ENCODE measurements at places on chromosomes 7 and 10.

DNA sequence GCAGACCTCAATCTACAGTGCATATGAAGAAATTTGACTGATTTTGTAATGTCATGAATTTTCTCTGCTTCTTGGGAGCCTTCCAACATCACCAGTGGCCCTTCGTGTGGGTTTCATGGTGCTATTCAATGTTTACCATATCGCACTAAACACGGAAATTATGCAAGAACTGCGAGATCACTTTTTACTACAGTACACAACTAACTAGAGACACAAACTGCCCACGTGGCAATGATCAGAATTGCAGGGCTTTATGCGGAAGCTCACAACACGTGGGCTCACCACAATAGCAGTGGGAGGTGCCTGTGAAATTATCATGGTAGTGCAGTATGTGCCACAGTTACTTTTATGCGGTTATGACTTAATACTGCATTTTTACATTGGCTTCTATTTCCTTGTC is 449.7 kb upstream of the KLF6 start:
- peak; percentile 2 for DNase-seq

- DNase-seq: no peak
These were observed 81.0 kb upstream of the STK17A start for GRCh38 chr7:43501870-43502269.

GRCh38 chr10:20936396-20936795 is 39.3 kb upstream of the NEBL start:
- DNase-seq: no peak

DNA sequence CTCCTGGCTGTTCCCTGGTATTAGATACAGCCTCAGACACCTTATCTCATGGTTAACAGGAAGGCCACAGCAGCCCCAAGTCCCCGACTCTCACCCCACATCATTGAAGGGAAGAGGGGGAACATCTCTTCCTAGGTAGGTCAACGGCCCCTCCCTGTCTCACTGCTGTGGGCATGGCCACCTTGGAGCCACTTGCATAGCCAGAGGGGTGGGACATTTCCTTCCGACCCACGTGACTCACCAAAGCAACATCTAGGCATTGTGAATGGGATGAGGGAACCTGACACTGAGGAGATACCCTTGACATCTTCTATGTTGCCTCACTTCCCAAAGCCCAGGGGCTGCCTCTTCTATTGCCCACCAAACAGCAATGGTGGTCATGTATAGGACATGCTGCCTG is 68.5 kb upstream of the GPR26 start:
- no peak for DNase-seq

- DNase-seq: no peak
These were observed 40.9 kb downstream of the ZNF777 start for GRCh38 chr7:149420006-149420405.

DNA sequence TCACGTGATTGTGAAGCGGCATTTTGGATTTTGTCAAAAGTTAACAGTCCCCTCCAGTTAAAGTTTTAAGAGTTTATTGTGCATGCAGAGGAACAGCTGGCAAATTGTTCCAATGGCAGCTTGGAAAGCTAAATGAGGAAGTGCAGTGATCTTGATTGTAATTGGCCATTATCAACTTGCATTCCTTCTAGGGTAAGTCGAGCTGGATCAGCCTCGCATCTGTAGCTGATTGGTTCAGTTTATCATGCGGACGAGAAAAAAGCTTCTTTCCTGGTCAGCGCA is 566 bp downstream of the ZNF789 start:
- DNase-seq: no peak

DNA sequence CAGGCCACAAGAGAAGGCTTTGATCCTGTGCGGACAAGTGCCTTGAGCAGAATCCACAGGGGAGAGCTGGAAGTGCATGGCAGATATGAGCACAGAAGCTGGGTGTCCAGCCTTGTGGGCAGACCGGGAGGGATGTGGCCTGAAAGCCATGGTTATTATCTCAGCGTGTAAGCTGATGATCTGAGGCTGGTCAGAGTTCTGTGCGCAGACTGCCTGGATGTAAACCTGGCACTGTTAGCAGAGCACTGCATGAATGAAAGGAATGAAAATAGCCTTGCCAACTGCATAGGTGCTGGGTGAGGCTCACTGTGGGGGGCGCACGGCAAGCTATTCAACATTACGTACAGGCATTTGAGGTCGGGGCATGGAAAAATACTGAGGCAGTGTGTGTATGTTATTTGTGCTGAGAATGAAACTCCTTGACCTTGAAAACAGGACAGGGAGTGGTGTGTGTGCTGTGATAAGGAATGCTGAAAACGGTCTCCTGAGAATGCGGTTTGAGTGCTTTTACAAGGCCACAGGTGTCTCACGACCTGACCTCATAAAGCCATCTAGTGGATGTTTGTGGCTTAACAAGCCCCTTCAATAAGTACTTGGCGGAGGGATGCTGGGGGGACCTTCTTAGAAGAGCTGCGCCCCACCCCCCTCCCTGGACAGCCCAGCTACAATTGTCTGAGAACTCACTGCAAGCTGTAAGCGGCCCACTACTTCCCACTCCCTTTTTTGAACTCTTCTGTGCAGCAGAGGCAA is 18.7 kb downstream of the AKR1C1 start:
- no peak for DNase-seq

GRCh38 chr7:134353411-134353810 is 36.7 kb upstream of the SLC35B4 start:
- DNase-seq: no peak

- peak; percentile 66 for DNase-seq
These were observed at the start of gene STX1A for GRCh38 chr7:73718905-73719805. TSS of gene STX1A (minus strand) at chr7:73719669. CDS start at chr7:73719631, 38 bp downstream.

GRCh38 chr10:98134117-98134430 is 383 bp upstream of the R3HCC1L start:
- DNase-seq: no peak

DNA sequence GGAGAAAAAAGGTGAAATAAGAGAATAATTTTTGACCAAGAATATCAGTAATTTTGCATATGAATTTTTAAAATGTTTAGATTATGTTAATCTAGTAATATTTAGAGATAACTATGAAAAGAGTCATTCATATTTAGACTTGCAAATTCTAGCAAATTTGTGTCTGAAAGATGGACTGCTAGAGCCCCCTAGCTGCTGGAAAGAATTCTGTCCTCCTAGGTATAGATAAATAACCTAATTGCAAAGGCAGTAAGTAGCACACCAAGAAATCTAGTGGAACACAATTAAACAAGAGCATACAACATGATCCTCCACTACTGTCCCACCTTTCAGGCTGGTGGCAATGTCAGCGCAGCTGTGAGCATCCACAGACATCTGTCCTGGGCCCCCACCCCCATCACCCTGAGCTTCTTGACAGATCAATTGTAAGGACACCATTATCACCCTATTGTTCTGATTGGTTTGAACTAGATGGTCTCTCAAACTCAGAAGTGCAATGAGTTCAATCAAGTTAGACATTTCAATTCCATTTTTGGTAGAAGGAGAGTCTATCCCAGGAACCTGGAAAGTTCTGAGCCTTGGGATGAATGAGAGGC is 15.0 kb upstream of the GFRA1 start:
- no peak for DNase-seq

GRCh38 chr7:23468526-23469149 is 1.7 kb downstream of the IGF2BP3 start:
- DNase-seq: peak; percentile 11

- no peak for DNase-seq
These were observed 208.4 kb downstream of the DIP2C start for GRCh38 chr10:480928-481552.

DNA sequence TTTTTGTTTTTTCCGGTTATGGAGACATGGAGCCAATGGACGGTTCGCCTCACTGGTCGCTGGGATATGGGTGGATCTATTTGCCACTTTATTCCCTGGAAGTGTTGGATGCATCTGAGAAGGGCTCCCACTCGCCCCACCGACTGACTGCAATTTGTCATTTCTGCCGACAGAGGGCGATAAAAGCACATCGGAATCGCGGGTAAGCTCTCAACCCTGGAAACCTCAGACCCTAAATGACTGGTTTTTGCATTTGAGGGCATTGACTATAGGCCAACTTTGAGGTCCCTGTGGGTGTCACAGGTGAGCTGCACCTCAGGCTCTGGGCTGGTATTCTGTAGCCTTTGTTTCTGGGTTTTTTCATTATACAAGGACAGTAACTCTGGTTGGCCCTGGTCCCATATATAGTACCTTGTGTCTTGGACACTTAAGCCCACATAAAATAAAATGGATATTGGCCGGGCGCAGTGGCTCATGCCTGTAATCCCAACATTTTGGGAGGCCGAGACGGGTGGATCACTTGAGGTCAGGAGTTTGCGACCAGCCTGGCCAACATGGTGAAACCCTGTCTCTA is 11.9 kb upstream of the OPALIN start:
- DNase-seq: peak; percentile 44

GRCh38 chr7:97015279-97015678 is 9.4 kb downstream of the DLX5 start:
- no peak for DNase-seq

DNA sequence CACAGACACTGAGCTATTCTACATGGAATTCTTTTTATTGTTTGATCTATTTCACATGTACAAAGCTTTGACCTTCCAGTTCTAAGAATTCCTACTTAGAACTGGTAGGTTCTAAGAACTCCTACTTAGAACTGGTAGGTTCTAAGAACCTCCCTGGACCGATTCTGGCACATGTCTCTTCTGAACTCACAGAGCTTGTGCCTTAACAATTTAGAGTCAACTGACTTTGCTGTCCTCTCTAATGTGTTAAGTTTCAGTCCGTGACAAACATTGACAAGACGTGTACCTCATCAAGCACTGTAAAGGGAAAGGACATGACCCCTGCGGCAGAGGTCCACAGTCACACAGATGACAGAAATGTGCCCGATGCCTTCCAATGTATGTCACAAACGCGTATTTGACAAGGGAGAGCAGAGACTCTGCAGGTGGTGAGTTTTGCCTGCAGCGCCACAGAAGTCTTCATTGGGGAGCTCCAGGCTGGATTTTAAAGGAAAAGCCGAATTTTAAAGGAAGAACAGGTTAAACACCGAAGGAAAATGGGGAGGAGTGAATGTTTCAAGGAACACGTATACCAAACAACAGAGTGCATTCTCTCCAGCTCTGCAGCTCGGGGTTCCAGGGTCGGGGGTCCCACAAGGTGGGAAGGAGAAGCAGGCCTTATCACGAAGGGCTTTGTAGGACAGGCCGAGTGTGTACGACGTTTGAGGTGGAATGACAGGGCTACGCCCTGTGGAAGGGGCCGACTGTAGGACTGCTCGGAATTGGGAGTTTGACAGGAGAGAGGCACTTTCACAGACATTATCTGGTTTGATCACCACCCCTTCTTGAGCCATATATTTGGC is 161.1 kb upstream of the KLF14 start:
- no peak for DNase-seq

DNA sequence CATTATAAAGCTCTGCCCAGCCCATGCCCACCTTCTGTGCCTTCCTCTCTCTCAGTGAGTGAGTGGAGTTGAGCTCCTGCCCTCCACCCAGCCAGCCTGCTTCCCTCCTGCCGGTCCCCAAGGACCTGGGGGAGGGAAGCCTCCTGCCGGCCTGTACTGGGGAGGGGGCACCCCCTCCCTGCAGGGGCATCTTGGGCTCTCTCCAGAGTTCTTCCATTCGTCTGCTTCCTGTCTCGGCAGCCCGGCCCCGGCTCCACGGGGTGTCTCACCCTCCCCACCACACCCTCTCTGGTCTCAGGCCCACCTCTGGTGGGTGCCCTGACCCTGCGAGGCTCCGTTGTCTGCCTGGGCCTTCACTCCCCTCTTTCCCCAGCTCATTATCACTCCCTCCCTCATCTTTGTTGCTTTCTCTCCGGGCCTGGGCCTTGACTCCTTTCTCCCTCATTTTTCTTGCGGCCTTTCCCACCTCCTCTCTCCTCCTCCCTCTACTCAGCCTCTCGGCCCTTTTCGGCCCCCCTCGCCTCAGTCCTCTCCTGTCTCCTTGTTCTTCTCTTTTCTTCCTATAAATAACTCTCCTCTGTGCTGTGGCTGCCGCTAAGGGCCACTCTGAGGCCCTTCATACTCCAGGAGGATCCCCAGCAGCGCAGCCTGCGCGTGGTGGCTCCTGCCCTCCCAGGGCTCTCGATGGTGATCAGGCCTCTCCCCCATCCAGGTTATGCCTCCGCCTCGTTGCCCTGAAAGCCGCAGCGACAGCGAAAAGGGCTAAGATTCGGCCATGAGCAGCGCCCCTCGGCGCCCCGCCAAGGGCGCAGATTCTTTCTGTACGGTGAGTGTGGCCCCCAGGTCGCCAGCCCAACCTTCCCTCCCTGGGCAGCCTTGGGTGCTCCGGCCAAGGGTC is 2.1 kb downstream of the SLC4A2 start:
- DNase-seq: no peak

- DNase-seq: peak; percentile 71
These were observed 149.5 kb downstream of the ARID5B start for GRCh38 chr10:62050893-62051433.

- no peak for DNase-seq
These were observed 34.7 kb downstream of the PODXL start for GRCh38 chr7:131521651-131522163.

GRCh38 chr10:30455816-30456215 is 21.8 kb downstream of the MAP3K8 start:
- no peak for DNase-seq

DNA sequence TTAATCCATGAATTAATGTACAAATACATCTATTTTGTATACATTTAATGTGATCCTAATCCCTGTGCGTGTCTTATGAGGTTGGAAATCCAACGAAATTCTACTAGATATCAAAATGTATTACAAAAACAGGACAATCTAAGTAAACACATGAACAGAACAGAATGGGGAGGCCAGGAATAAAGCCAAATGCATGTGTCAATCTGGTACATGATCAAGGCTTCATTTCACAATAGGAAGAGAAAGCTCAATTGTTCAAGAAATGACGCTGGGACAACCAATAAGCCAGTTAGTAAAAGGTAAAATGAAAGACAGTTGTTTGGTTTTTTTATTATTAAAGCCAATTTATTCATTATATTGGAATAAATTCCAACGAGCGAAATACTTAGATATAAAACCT is 83.0 kb downstream of the COL13A1 start:
- no peak for DNase-seq

DNA sequence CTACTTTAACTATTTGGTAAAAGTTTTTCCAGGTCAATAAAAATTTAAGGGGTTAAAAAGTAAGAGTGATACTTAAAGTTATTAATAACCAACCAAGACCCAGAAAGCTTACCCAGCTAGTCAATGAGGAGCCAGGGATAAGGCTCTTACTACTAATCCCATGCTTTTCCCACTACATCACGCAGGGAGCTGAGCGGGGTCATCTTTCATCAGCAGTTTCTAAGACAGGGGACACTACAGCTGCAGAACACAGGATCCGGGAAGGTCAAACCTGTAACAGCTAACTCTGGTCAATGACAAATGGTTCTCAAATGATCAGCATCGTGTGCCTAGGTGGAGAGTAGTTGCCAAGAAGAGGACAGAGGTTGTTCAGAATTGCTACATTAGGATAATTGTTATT is 65.1 kb downstream of the RSU1 start:
- DNase-seq: no peak

DNA sequence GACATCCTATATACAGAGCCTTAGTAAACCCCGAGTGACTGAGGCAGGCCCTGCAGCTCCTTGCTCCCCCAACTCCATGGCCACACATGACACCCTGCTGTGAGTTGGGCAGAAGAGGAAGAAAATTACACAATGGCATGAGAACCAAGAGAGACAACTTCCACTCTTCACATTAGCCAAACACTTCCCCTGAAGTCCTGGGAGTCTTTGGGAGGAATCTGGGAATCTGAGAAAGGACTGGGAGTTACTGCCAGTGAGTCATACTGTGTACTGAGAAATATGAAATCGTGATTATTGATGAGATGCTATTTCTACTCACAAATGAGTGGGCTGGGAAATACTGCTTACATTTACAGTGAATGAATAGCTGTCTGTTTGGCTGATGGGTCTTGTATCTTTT is 116.6 kb downstream of the SPAG6 start:
- no peak for DNase-seq

- no peak for DNase-seq
These were observed 126.8 kb upstream of the TNRC18 start for GRCh38 chr7:5550385-5550784.
